ENCODE measurements at places on chromosomes 3 and 15.
A peak's percentile ranks its signal among the peaks of the same experiment; 100 is the strongest.

DNA sequence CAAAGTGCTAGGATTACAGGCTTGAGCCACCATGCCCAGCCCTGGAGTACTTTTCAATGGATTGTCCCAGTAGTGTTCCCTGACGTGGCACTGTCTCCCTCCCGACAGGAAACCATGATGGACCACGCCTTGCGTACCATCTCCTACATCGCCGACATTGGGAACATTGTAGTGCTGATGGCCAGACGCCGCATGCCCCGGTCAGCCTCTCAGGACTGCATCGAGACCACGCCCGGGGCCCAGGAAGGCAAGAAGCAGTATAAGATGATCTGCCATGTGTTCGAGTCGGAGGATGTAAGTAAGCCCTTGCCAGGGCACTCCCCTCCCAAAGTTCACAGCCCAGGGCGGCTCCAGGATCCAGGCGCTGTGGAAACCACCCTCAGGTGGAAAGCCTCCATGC lies 168.1 kb downstream of the NSMCE3 start:
- no peak for DNase-seq

DNA sequence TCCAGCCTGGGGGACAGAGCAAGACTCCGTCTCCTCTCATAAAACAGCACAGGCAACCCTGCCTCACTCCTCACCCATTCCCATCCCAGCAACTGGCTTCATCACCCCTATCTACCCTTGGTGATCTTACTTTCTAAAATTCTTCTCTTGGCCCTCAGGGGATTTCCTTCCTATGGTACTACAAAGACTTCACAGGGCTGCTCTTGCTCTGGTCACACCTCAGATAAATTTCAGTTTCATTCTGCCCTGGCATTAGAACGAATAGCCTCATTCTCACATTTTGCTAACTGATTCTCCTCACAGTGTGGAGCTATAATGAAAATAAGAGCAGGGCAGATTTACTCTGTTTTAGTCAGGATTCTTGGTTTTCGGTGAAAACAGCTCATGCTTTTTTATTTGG lies 22.1 kb upstream of the CRBN start:
- no peak for DNase-seq

- DNase-seq = no peak
Measured at GRCh38 chr3:113214917-113215595, 3.7 kb downstream of the BOC start.

DNA sequence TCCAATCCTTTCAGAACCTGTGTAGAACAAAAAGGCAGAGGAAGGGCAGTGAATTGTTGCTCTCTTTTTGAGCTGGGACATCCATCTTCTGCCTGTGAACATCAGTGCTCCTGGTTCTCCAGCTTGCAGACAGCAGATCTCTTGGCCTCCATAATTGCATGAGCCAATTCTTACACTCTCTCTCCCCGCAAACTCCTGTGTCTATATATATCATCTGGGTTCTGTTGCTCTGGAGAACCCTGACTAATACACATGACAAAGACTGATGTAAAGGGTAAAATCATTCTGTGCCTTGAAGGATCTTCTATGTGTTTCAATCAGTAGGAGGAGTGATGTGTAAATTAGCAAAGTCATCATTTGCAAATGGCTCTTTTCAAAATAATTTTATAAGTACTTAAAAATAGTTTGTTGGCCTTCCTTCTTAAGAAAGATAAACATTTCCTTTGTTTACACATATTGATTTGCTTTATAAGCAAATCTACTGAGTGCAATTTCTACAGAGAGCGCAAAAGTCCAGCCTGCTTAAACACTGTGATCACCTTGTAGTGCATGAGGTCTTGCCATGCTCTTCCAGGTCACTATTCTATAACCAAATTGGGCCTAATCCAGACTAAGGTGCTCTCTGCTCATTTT lies 154.9 kb upstream of the ANKRD28 start:
- no peak for DNase-seq

DNA sequence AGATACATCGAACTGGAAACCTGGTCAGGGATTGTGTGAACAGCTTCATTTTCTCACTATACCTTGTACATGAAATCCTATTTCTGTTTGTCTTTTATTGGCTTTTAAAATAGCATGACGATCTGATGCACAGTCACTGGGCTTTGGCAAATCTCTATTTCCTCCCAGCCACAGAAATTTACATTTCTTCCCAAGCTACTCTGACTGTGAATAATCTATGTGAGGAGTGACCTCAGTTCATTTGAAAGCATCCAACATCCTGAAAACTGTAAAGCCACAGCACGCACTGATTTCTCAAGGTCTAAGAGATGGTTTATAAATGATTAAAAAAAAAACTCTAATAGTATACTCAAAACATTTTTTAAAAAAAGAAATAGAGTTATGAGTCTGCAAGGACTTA lies 450.3 kb downstream of the IL5RA start:
- DNase-seq = no peak

DNA sequence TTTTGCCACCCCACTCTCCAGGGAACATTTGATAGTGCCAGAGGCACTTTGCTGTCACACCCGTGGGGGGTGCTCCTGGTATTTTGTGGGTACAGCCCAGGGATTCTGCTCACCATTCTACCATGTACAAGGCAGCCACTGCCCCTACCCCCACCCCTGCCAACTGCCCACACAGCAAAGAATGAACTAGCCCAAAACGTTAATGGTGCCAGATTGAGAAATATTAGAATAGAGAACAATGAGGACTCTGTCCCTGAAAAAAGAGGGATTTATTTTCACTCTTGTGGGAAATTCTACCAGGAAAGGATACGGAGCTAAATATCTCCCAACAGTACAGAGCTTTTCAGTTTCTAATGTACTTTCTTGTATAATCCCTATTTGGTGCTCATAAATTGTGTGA lies 154.5 kb upstream of the SUCLG2 start:
- no peak for DNase-seq

- no peak for DNase-seq
Measured at GRCh38 chr3:34531156-34531555, 732.7 kb downstream of the PDCD6IP start.

GRCh38 chr15:56978898-56979662 lies 60.6 kb downstream of the TCF12 start:
- no peak for DNase-seq

DNA sequence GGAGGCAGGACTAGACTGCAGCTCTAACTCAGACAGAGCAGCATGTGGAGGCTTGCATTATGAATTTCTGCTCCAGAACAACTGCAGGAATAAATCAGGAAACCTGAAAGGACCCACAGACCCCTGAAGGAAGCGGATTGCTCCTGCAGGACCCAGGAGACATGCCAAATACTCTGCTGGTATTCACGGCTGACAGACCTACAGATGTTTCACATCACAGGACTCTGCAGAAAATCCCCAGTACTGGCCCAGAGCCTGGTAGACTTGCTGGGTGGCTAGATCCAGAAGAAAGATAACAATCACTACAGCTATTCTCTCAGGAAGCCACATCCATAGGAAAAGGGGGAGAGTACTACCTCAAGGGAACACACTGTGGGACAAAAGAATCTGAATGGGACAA lies 942.1 kb downstream of the AGBL1 start:
- DNase-seq = no peak

DNA sequence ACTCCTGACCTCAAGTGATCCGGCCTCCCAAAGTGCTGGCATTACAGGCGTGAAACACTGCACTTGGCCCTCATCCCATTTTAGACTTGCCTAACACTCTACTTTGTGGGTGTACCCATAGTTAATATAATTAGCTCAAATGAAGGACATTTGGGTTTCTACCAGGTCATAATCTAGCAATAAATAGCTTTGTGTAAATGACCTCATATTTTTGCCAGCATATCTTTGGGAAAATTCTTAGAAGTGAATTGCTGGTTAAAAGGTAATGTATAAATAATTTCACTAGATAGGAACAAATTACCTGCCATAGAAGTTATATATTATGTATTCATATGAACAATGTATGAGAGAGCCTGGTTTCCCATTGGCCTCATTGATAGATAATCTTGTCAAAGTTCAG lies 206.0 kb downstream of the DIPK2A start:
- no peak for DNase-seq

- DNase-seq = no peak
Measured at GRCh38 chr15:47514200-47514652, 203.1 kb upstream of the SEMA6D start.

DNA sequence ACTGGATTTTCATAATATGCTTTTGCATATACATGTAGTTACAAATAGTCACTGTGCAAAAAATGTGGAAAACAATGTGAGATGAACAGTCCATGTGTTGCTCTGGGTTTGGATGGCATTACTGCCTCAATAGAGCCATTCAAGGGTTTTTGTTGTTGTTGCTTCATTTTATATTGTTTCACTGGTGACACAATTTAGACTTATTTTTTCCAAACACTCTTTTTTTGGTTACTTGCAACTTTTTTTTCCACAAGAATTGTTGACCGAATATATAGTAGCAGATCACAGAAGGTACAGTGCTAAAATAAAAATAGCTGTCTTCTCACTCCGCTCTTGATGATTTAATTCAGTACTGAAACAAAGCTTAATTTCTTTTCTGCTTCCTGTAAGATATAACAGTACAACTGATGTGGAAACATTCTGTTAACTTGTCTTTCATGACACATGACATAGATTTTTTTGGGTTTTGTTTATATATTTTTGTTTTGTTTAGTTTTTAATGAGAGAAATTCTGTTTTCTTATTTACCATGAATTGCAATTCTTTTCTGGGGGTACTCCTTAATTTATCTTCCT lies 618.6 kb downstream of the NAALADL2 start:
- DNase-seq = no peak

DNA sequence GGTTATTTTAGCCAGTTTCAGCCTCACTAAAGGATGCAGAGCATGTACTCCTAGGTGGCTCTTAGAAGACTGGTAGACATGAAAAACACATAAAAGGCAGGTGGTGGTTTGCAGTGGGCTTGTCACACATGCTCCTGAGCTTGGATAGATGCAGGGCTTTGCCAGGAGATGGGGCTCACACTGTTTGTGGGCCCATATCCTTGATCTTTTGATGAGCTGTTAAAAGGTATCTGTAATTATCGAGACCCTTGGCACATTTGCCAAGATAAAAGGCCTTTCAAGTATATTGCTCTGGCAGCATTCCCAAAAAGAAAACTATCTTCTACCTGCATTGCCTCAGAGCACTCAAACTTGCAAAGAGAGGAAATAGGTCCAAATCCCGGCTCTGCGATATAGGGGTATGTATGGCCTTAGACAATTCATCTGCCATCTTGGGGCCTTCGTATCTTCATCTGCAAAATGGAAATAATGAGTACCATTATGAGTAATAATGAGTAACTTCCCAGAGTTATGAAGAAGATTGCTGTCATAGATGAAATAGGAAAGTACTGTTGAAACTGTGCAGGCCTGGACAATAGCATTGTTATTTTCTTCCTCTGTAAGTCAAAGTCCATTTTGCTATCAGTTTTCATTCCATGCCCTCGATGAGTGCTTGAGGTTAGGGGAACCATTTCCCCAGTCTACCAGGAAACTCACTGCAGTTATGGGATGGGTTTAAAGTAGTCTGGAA lies 172.7 kb downstream of the SYNPR start:
- no peak for DNase-seq

- no peak for DNase-seq
Measured at GRCh38 chr3:141407047-141407446, 38.7 kb downstream of the ZBTB38 start.

- peak; percentile 41 for DNase-seq
Measured at GRCh38 chr3:124395584-124396338, 334.5 kb upstream of the UMPS start.

DNA sequence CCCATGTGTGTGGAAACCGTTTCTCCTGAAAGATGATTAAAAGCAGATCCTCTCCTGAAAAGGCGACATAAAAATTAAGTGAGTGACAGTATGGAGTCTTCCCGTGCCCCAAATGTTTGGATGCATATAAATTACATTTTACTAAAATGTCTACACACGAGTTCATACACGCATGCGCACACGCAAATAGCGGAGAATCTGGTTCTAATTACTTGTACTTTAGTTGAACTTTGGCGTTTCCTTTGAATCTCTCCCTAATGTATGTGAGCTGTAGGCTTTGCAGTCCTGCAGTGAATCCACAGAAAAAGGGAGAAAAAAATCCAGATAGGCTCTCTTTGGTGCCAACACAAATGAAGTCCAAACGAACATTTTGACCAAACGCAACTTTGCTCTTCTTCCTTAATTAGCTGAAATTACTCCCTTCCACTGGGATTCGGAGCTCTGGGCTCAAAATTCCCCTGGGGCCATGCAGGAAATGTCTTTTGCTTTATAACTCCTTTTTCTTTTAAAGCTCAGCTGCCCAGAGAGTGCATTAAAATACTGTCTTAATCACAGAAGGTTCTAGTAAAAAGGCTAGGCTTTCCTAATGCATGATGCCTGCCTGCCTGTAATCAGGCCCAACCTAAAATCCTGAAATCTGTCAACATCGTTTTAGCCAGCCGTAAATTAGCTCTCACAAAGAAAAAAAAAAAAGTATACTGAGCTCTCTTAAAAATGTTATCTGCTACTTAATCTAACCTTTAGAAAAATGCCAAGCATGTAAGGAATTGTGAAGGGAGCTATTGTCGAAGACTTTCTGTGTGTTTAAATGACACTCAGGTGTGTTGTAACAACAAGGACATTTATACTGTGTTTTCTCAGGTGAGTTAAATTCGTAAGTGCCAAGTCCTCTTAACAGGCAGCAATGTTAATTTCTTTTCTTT lies 26.2 kb downstream of the RARB start:
- no peak for DNase-seq

DNA sequence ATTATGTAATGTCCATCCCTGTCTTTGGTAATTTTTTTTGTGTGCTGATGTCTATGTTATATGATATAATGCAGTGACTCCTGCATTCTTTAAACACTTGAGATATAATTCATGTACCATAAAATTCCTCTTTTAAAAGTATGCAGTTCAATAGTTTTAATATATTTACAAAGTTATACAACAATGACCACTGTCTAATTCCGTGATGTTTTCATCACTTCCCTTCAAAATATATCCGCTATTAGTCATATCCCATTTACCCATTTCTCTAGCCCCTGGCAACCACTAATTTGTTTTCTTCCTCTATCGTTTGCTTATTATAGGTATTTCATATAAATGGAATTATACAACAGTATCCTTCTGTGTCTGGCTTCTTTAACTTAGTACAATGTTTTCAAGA lies 64.9 kb upstream of the SUCLG2 start:
- no peak for DNase-seq

GRCh38 chr15:47484059-47484458 lies 233.2 kb upstream of the SEMA6D start:
- DNase-seq = no peak

GRCh38 chr3:3241596-3241995 lies 62.1 kb upstream of the CRBN start:
- no peak for DNase-seq

GRCh38 chr3:138939561-138940241 lies 7.2 kb downstream of the FOXL2 start:
- no peak for DNase-seq
